ENCODE measurements at places on chromosomes 5 and 9.

- DNase-seq: no peak
Measured at GRCh38 chr9:124495126-124496074, 11.8 kb downstream of the NR5A1 start.

DNA sequence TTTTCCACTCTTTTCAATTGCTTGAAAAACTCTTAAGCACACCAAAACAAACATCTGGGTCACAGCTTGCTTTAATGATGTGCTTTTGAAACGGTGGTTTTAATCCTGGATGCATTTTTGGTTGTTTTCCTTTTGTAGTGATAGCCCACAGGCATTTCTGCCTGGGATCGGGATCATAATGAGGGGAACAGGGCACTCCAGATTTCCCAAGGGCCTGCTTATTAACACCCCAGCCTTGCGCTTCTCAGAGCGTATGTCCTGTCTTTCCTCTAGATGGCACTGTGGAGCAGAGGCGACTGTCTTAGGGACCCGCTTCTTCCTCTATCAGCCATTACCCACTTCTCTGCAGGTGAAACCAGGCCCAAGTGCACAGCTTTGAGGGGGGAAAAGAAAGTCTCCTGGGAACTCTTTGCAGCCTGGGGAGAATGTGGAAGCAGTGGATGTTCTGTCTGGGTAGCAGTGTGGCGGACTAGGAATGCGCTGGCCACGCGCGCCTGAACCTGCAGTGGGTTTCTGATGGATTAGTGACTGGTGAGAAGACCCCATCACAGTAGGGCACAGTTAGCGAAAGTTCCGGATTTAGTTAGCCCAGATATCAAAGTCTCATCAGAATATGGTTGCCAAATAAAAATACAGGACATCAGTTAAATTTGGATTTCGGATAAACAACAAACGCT is 190.1 kb downstream of the GNA14 start:
- DNase-seq: peak; percentile 11

- no peak for DNase-seq
Measured at GRCh38 chr5:85484982-85485574, 1100.4 kb upstream of the EDIL3 start.

DNA sequence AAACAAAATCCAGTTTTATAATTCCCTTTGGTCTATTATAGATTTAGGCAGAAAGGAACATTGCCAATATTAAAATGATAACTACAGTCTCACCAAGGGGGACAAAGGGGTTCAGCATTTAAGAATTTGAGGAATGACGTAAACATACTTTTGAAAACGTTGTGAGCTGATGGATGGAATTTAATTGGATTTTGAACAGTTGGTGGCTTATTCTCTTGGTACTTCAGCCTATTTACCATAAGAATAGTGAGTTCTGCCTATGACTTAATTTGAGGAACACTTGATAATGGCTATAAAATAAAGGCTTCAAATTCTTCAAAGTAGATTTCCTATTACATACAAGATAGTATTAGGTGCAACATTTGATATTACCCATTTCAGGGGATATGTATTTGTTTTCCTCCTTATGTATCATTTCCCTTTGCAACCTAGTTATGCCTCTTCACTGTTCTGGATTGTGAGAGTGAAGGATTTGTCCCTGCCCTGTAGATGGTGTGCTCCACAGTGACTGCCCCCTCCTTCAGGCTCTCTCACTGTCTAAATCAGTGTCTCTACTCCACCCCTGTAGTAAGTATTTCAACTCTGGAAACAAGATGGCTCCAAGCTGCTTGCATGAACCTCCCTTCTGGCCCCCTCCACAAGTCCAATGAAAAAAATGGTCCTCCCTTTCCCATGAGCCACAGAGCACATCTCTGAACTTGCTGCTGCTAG is 225.6 kb downstream of the ARHGEF28 start:
- no peak for DNase-seq

GRCh38 chr5:174008922-174009321 is 20.0 kb downstream of the C5orf47 start:
- DNase-seq: no peak

DNA sequence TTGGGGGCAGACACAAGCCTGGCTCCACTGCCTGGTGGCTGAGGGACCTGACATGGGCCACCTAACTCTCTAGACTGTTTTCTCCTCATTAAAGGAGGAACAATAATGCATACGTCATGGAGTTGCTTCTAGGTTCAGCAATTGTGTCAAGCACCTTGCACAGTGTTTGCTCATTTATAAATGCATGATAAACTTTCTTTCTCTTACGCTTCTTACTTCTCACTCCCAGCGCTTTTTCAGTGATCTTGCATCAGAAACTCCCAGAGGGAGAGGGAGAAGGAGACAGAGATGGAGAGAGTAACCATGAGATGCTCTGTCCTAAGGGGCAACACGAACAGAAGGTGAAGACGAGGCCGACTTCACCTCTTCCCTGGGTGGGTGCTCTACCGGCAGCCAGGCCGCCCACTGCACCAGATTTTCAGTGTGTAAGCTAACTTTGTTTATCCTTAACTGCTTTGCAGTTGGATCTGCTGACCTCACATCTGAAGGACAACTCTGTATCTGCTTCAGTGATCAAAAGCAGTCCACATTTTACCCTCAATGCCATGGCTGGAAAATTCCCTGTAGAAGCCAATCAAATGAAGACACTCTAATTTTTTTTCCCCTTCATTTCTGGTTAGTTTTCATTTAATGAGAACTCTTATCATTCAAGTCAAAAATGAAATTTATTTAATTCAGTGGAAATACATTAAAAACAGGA is 35.3 kb downstream of the MED27 start:
- DNase-seq: no peak

- DNase-seq: no peak
Measured at GRCh38 chr5:14327624-14328023, 184.5 kb downstream of the TRIO start.

GRCh38 chr5:81068063-81068462 is 107.9 kb downstream of the RASGRF2 start:
- no peak for DNase-seq

DNA sequence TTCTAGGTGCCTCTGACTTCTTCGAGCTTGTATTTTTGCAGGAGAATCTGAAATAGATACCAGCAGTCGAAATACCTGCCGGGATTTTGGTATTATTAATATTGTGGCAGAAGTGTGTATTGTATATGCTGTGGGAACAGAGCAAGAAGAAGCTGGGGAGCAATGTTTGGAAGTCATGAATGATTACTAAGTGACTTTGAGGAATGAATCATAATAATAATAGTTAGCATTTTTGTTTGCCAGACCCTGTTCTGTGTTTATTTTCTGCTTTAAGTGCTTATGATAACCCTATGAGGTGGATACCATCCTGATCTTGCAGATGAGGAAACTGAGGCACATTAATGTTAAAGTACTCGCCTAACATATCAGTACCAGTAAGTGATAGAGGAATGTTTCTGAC is 32.4 kb downstream of the RAB24 start:
- DNase-seq: no peak

DNA sequence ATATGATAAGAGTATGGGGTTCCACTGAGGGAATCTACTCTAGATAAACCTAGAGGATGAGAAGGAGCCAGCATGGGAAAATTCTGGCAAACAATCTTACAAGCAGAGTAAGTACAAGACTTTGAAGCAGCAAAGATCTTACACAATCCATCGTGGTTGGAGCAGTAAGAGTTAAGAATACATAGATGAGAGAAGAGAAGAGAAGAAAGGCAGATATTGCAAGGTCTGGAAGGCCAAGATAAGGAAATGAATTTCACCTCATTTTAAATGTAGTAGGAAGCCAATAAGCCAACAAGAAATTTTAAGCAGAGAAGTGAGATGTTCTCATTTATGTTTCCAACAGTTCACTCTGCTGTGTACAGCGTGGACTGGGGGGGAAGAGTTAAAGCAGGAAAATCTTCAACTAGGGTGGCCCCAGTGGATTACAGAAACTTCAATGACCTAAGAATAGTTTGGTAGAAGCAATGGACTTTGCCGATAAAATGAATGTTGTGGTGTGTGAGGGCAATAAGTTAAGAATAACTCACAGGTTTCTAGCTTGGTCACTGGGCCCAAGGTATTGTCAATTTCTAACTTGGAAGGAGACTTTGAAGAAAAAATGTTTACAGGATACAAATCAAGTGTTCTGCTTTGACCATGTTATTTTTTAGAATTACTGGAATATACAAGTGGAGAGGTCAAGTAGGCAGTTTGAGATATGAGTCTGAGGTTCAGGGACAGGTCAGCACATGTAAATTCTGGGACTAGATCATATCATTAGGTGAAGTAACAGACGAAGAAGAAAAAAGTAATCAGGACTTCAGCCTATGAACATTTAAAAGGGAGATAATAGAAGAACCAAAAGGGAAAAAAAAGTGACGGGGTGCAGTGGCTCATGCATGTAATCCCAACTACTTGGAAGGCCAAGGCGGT is 12.1 kb upstream of the ISOC1 start:
- no peak for DNase-seq

DNA sequence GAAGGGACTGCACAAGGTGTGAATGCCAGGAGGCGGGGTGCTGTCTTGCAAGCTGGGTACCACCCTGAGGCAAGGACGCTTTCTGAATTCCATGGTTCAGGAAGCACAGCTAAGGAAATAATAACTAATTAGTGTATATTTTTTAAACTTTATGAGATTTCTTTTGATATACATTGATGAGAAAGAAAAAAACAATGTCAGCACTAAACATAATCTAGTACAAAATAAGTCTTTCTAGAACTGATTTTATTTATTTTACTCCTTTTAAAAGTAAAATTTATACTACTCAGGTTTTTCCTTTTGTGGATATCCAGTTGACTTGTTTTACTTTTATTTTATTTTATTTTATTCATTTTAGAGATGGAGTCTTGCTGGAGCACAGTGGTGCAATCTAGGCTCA is 3.6 kb downstream of the DNAJC21 start:
- no peak for DNase-seq

DNA sequence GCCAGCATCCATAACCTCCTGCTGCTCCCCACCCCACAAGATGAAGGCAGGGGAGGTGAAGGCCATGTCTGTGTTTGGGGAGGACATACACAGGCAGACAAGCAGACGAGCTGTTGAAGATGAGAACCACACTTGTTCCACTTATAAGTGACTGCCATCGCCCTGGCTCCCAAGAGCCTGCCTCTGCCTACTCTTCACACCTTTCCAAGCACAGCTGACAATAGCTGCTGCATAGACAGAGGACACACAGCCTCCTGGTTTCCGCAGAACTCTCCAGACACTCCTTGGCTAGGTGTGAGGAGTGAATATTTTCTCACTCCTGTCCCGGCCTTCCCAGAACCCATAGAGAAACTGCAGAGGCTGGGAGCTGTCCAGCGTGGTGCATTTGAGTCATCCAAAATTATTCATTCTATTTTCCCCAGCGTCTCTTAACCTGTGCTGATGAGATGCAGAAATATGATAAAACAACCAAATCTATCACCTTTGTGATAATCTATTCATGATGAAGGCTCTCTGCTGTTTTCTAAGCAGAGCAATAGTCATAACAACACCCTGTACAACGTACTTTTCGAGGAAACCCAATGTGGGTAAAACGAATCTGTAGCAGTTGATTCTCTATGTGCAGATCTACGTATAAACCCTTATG is 24.7 kb downstream of the KLF9 start:
- DNase-seq: no peak

DNA sequence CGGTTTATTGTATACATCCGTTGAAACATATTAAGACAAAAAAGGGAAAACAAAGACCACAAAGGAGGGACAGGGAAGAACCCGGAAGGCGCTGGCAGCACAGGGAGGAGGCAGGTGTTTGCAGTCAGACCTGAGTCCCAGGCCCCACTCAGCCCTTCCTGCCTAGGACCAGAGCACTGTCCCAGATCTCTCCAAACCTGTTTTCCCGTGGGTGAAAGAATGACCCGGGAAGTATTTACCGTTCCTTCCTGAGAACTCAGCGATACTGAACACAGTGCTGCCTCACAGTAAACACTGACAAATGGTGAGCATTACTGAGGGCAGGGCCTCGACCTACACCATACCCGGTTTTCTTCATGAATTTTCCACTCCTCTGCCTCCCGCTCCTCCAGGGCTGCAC is 1.2 kb downstream of the ABO start:
- no peak for DNase-seq

- DNase-seq: peak; percentile 9
Measured at GRCh38 chr5:142866563-142867275, 96.5 kb downstream of the ARHGAP26 start.

DNA sequence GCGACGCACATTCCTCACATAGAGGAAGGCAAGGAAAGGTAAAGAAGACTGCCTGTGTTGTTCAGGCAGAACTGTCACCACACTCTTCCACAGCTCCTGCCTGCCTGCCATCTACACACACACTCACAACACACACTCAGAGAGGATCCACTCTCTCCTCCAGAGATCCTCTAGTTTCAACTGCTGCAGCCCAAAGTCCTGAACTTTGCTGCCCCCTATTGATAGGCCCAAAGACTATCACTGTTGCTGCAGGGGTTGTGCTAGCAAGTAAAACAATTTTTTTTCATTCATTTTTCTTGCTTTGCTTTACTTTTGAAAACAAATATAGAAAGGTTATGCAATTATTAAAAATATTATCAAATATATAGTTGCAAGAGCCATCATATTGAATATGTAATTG is 5.9 kb upstream of the CFAP90 start:
- DNase-seq: no peak

DNA sequence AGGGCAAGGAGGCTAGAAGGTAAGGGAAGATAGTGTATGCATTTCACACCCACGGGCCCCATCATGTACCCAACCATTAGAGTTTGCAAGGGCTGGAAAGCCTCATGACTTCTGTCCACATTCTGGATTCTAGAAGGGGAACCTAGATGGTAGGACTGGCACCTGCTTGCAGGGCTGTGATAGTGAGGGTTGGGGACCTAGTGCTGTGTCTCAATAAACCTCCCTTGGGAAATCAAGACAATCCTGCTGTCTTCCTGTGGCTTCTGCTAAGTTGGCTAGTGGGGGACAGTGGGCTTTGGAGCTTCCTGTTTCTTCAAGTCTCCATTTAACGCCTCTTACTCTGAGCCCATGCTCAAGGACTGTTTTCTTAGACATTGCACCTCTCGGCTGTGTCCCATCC is 43.6 kb upstream of the SYNPO start:
- DNase-seq: no peak

DNA sequence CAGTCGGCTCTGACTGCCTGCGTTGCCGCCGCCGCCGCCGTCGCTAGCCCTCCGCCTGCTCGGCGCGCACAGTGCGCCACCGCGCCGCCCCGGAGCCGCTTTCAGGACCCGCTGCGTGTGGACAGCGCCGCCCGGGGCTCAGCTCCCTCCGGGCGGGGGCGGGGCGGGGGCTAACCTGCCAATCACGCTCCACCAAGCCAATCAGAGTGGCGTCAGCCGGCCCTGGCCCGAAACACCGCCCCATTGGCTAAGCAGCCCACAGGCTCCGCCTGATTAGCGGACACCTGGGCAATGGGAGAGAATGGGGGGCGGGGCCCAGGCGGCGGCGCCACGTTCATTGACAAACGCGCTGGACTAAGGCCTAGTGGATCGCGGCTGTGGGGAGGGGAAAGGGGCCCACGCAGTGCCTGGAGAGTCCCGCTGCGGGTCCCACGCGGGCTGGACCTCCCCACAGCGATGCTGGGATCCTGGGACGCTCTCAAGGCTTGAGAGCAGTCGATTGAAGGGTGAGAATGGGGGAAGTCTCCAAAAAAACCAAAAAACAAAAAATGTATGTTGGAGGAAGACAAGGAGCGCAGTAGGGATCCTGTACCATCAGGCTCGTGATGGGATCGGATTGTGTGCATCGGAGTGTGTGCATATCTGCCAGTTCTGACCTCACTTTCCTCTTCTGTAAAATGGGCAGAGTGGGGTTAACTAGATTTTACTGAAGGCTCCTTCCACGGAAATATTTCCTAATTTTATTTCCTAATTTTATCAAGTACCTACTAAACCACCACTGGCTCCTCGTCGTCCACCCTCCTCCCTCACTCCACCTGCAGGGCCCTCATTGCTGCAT is 6.3 kb downstream of the PAX5 start:
- DNase-seq: no peak

Data from NK-92 treated with Interleukin-12 subunit alpha and Interleukin-12 subunit beta, amount 100 ng/mL, for 24 hours (cell line).